Stimulated activated CD4-positive, alpha-beta T cell treated with anti-CD3 and anti-CD28 coated beads, Interleukin-12 subunit alpha, Interleukin-12 subunit beta, amount 100 ng/mL, for 48 hours (primary cell): ENCODE measurements at places on chromosomes 1 and 21.

GRCh38 chr1:233737341-233737740, 123.4 kb downstream of the KCNK1 start:
- DNase-seq: no peak

DNA sequence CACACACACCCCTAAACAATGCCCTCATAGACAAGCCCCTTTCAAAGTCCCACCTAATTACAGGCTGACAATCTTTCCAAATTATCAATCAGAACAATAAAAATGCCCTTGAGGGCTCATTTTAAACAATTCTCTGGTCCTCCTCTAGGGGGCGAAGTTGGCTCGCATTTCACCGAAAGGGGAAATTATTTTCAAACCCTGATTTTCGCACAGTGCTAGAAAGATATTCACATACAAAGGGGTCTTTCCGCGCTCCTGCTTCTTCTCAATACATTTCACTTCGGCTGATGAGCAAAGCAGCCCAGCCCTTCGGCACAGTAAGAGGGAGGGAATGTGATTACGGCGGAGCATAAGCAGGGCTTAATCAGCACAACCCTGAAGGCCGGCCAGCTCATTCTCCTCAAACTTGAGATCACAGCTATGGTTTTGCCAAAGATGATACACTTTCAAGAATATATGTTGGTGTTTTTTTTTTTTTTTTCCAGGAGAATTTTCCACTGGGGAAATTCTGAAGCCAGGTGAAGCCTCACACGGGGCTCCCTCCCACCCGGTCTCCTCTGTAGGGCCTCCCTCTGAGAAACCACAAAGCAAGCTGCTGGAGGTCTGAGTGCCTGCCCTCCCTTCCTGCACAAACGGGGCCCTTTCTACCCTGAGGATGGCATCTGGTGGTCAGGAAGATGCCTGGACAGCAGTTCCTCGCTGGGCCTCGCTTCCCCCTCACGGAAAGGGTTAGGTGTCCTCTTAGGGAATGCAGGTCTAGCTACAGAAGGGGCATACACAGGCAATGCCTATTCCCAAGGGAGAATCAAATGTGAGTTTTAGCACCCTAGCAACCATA, 66.9 kb downstream of the GNG12 start:
- DNase-seq: peak; percentile 22

- no peak for DNase-seq
These were observed 25.2 kb upstream of the PLA2G2C start for GRCh38 chr1:20211511-20211931.

DNA sequence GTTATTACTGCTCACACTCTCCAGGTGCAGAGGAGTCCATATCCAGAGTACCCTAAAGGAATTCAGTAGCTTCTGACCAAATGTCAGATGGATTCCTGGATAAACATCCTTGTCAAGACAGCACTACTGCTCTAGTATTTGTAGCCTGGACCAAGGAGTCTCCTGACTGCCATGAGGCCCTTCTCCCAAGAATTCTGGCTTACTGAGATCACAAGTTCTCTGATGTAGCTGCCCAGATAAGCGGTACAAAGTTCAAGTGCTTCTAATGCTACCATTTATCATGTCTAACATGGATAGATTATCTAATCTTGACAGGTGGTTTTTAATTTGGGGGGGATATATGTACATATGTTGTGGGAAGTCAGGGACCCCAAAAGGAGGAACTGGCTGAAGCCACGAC, 196.6 kb upstream of the HMCN1 start:
- no peak for DNase-seq

GRCh38 chr1:22143065-22144033, at the start of gene WNT4:
TSS of gene WNT4 (minus strand) at chr1:22143097. CDS start at chr1:22142922, 175 bp downstream.
- DNase-seq: no peak
